ENCODE measurements at places on chromosomes 6 and 20.

DNA sequence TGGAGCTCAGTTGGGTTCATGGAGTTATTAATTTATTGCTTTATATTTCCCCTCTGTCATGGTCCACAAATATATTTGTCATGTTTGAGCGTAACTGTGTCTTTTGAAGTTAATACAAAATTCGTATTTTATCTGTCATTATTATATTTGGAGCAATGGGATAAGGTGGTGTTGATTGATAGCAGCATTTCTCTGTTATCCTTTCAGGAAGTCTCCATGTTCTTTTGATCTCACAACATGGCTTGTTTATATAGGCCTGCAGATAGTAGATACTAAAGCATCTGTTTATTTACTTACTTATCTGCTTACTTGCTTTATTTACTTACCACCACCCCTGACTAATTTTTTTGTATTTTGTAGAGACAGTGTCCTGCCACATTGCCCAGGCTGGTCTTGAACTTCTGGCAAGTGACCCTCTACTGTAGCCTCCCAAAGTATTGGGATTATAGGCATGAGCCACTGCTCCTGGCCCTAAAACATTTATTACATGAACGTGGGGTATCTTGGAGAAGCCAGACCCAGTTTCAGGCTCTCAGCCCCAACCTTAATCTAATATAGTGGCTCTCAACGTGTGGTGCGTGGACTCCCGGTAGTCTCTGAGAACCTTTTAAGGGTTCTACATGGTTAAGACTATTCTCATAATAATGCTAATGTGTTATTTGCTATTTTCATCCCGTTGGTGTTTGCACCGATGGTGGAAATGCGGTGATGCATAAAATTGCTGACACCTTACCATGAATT is 104.2 kb downstream of the NCOA3 start:
- no peak for DNase-seq

- no peak for DNase-seq
These were observed 50.9 kb downstream of the TNFRSF21 start for GRCh38 chr6:47258724-47259347.

- no peak for DNase-seq
These were observed 29.9 kb downstream of the MAPK13 start for GRCh38 chr6:36160147-36160760.

DNA sequence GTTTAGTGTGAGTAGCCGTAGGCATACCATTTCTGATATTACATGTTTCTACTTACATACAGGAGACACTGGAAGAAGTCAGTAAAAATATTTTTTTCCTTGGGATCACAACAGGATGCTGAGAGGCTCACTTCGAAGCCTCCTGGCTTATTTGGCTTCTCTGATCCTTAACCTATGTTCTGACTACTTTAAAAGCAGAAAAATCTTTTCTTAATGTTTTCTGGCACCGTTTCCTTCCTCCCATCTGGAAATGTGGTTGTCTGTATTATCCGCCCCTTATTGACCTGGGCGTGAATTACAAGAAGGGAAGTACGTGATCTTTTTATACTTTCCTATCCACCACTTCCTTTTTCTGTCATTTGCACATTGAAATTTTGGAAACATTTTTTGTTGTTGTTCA is 379.6 kb downstream of the COL12A1 start:
- DNase-seq = no peak

DNA sequence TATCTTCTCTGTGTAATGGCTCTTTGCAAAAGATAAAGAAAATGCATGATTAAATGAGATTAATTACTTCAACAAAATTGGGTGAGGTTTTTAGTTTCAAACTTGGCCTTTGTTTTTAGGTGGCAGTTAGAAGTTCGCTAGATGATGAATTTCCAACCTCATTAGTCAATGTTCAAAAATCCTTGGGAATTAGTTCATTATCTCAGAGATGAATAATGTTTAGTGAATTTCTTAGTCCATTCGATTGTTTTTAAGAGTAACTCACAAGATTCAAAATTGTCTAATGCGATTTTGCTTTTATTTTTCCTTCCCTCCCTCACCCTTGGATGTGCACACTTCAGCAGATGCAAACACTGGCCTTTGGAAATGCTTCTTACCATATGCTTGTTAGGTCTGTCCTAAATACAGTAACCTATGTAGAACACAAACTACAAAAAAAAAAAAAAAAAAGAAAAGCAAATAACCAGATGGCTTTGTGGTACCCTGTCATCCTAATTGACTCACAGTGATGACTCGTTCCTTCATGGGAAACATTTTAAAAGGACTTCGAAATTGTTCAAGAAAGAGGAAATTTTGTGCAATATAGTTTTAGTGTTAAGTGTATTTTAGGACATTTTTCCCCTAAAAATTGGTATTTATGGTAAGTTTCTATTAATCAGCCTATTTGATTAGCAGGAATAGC is 66.7 kb downstream of the FAM229B start:
- peak; percentile 22 for DNase-seq

GRCh38 chr6:6905961-6906518 is 201.7 kb upstream of the RREB1 start:
- DNase-seq = no peak

DNA sequence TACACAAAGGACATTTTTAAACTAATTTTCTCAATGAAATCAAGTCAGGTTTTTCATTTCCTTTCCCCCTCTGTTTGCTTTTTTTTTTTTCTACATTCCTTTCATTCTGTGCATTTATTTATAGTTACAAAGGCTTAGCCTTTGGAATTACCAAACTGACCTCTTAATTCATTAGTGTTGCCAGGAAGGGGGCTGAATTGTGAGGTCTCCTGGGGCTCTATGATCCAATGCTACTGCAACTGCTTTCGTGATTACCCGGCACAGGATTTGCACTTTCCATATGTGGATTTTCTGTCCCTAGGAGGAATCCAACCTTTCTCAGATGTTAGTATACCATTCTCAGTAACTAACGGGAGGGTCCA is 35.3 kb downstream of the NEDD9 start:
- DNase-seq = no peak

GRCh38 chr20:52410182-52410647 is 218.6 kb upstream of the ZFP64 start:
- DNase-seq = no peak

GRCh38 chr20:3328501-3328900 is 79.0 kb downstream of the DNAAF9 start:
- no peak for DNase-seq

- no peak for DNase-seq
These were observed 68.0 kb upstream of the NXT1 start for GRCh38 chr20:23282546-23282945.

GRCh38 chr6:13307508-13307995 is 20.8 kb downstream of the TBC1D7 start:
- no peak for DNase-seq

DNA sequence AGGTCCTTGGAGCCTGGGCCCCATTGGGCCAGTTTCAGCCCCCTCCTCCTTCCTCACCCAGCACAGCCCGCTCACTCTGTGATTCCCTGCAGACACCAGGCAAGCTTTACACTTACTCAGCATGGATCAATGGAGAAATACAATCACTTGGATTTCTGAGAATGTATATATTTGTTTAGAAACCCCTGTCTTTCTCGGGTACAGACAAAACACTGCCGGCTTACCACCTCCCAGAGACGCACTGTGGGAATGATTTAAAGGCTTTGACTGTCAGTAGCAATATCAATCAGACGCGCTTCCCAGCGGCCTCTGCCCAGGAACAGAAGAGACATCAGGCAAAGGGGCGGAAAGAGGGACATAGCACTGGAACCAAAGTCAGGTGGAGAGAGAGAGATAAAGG is 186.5 kb downstream of the MAFB start:
- DNase-seq = no peak

- no peak for DNase-seq
These were observed 11.7 kb downstream of the FIG4 start for GRCh38 chr6:109702791-109703190.

- DNase-seq = no peak
These were observed 11.3 kb downstream of the FKBP5 start for GRCh38 chr6:35677456-35677855.

- no peak for DNase-seq
These were observed 84.0 kb downstream of the LAMA2 start for GRCh38 chr6:128966934-128967333.

DNA sequence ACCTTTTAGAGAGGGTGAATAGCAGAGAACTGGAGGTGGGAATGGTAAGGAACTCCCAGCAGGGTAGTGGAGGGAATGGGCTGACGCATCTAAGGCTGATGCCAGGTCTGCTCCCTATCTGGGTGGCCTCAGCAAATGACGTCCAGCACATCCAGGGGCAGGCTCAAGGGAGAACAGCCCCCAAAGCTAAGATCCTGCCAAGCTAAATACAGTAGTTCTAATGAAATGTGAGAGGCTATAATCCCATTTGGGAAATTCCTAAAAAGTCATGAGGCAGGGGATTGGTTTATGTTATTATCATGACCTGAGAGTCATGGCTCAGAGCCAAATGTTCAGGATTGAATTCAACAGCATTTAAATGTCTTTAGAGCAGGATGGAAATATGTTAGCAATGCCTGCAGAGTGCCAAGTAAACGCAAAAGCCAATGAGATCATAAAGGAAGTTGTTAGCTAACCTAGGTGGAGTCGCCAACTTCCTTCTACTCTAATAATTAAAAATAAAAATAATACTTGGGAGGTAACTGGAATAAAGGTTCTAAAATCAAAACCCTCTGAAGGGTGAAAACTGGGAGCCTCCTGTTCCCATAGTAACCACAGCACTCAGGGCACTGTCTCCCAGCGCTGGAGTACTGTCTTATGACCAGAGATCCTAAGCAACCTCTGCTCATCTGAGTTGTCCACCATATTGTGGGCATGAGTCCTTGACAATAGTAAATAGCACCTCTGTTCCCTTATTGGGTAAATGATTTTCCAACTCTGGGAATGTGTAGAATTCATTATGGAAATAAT is 34.8 kb downstream of the IYD start:
- DNase-seq = no peak

GRCh38 chr6:34341481-34341971 is 50.9 kb downstream of the NUDT3 start:
- no peak for DNase-seq

GRCh38 chr20:47070176-47070575 is 175.5 kb downstream of the EYA2 start:
- no peak for DNase-seq

DNA sequence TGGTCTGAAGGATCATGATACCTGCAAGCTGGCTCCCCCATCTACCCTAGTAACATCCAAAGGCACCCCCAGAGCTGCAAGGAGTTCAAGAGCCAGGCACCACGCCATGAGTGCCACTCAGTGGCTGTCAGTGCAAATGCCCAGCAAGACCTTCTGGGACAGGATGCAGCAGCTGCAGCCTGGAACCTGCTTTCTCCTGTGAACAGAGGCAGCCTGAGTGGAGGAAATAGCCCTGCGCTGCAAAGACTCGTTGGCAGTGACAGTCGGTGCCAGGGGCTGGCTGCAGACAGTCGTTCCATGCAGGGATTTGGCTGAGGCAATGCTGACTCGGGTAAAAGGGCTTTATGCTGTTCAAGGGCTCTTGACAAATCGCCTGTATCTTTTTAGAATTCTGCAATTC is 15.7 kb upstream of the SSTR4 start:
- no peak for DNase-seq

DNA sequence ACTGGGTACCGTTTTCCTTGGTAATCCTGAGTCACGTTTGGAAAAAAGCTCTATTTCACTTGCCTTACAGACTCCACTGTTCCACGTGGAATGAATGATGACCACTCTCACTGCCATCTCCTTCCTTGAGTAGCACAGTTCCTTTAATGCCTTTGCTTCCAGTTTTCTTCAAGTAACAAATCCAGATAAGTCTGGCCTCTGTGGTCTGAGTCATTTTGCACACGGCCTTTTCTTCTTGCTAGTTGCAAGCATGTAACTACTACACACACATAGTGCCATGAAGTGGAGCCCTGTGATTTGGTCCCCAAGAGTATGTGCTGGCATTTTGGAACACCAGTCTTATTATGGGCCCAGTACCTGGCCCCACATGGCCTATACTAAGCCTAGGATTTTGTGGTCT is 182.8 kb downstream of the SASH1 start:
- no peak for DNase-seq

- DNase-seq = no peak
These were observed 1.1 kb downstream of the SLC22A23 start for GRCh38 chr6:3455569-3456394.

GRCh38 chr20:34586488-34587163 is 28.1 kb downstream of the MAP1LC3A start:
- no peak for DNase-seq

- DNase-seq = no peak
These were observed 17.5 kb upstream of the MOCS1 start for GRCh38 chr6:39951716-39952115.

DNA sequence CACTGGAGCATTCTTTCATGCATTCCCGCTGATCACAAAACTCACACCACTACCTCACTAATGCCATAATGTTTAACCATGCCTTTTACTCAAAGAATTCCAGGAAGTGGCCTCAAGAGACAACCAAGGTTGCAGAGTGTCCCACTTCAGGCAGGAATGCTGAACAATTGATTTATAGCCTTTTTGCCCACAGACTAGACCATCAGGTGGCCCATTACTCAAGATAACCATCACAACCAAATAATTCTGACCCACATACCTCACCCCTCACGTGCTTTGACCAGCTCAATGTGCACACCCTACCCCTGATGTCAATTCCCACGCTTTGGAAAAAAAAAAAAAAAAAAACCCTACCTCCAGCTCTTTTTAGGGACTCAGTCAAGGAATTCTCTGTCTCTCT is 220.6 kb upstream of the UFL1 start:
- DNase-seq = no peak
